ENCODE measurements at places on chromosomes 2 and 18. TPM values are rescaled to one million over a fixed set of nuclear protein-coding genes. Genes with fewer than 3 reads are reported as not detected.

DNA sequence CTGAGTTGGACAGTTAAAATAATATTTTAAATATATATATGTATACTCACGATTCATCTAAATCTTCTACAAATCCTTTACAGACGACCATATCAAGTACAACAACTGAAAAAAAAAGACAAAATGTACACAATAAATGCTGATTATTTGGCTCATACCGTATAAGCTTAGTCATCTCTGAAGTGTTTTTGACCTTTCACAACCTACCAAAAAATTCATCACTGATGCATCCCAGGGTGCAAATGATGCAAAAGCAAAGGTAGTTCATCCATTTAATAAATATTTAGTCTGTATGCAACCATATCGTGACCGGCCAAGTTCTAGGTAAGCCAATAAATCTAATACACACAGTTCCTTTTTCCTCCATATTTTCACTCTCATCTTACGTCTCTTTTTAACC, 1.1 kb downstream of the TMX3 start:
- no peak for DNase-seq

DNA sequence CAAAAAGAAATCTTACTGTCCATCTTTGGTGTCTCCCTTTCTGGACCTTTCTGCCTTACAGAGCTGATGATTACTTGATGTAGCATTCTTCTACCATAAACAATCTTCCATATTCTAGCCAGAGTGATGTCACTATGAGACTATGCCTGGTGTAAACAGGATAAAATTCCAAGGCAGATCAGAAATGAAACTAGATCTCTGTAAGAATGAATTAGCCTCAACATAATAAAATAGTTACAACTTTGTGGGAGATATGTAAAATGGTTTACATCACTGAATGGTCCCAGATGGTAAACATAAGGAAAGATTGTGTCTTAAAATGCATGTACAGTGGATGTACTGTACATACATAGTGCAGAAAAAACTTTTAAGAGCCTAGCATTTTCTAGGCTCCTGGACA, 112.3 kb upstream of the ZNF521 start:
- DNase-seq, result no peak

- DNase-seq, result no peak
Observed at GRCh38 chr2:224555823-224556366, 29.3 kb downstream of the CUL3 start.

DNA sequence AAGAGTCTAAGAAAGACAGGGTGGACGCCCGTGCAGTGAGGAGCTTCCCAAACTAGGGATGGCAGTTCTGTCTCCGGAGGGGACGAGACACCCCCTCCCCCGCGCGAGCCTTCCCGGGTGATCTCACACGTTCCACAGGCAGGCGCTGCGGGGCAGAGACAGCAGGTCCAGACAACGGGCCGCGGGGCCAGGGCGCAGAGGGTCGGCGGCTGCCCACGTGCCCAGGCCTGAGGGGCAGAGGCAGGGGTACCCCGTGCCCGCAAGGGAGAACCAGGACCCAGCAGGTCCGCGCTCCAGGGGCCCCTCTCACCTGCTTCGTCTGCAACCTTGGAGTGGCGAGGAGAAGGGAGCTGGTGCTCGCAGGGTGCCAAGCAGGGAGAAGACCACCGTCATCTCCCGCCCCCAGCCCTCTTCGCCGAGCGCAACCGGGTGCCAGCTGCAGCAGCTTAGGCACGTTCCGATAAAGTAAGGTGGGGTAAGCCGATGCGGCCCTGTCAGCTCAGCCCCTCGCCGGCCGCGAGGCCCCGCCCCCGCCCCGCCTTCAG, at the start of gene GPR155:
GPR155 (minus strand) TSS at position 467 of the 545 bp plus-strand sequence. CDS start 5,073 bp downstream, outside the sequence.
- DNase-seq, result peak; percentile 63

DNA sequence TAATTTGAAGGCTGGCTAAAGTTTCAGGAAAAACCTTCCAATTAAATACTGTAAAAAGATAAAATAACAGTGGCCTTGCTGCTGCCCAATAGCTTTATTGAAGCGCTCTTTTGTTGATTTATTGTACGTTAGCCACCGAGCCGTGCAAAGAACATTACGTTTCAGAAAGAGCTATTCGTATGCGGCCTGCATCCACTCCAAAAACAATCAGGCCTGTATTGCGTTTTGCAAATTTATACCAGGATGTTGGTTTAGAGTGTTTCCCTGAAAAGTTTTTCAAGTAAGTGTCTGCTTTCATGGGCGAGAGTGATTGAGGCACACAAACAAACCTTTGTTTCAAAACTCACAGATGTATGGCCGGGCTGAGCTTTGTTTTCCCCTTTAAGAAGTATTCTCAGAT, 257.2 kb upstream of the SALL3 start:
- DNase-seq, result no peak

Gene HK2
- 42.6 TPM for total RNA-seq

Gene CRYGD
- total RNA-seq, result not detected

Gene HOXD11
- not detected for total RNA-seq
